Endodermal cell (in vitro differentiated cells): ENCODE measurements at places on chromosomes 5 and 9.

- H3K4me1 ChIP-seq: no peaks in the 10 kb centered on the region
- H3K27ac ChIP-seq: no peak overlapping the region
- DNase-seq: no peak
- H3K36me3 ChIP-seq: no peaks in the 10 kb centered on the region
Measured at GRCh38 chr5:125326150-125326510, 579.7 kb upstream of the ZNF608 start.

- H3K4me1 ChIP-seq: peaks cover 3% of the 10 kb centered on the region
- no peaks in the 10 kb centered on the region for H3K36me3 ChIP-seq
- H3K27me3 ChIP-seq: no peaks in the 10 kb centered on the region
- H3K4me3 ChIP-seq: no peak overlapping the region
- no peak overlapping the region for H3K27ac ChIP-seq
Measured at GRCh38 chr5:147576646-147577535, 67.0 kb upstream of the DPYSL3 start.

GRCh38 chr5:175717837-175718236 lies 60.0 kb downstream of the HRH2 start:
- peak; percentile 30 for DNase-seq
- no peak overlapping the region for H3K27ac ChIP-seq
- H3K36me3 ChIP-seq: no peaks in the 10 kb centered on the region
- no peaks in the 10 kb centered on the region for H3K27me3 ChIP-seq

GRCh38 chr5:159398936-159399335 lies 68.6 kb upstream of the IL12B start:
- no peaks in the 10 kb centered on the region for H3K4me1 ChIP-seq
- H3K27me3 ChIP-seq: no peaks in the 10 kb centered on the region
- no peaks in the 10 kb centered on the region for H3K36me3 ChIP-seq
- DNase-seq: no peak
- H3K4me3 ChIP-seq: no peak overlapping the region
- H3K27ac ChIP-seq: no peak overlapping the region

GRCh38 chr9:19511694-19512093 lies 102.9 kb downstream of the ACER2 start:
- H3K27me3 ChIP-seq: no peaks in the 10 kb centered on the region
- DNase-seq: no peak
- no peak overlapping the region for H3K4me3 ChIP-seq
- H3K4me1 ChIP-seq: no peaks in the 10 kb centered on the region
- no peak overlapping the region for H3K27ac ChIP-seq

DNA sequence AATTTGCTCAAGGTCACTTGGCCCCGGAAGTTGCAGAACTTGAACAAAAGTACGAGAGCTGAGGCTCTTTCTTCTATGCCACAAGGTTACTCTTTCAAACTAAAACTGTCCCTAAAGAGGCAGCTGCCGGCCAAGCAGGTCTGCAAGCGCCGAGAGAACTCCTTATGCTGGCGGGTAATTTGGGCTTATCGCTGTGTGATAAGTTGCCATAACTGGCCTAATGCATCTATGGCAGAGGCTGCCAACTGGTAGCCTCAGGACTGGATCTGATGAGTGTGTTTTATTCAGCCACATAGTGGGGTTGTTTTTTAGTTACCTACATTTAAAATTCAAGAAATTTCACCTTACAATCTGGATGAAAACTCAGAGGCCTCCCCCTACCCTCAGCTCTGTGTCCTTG lies 68.1 kb upstream of the SPOCK1 start:
- no peaks in the 10 kb centered on the region for H3K36me3 ChIP-seq
- no peaks in the 10 kb centered on the region for H3K4me1 ChIP-seq
- no peak overlapping the region for H3K27ac ChIP-seq
- H3K27me3 ChIP-seq: no peaks in the 10 kb centered on the region
- no peak overlapping the region for H3K4me3 ChIP-seq

DNA sequence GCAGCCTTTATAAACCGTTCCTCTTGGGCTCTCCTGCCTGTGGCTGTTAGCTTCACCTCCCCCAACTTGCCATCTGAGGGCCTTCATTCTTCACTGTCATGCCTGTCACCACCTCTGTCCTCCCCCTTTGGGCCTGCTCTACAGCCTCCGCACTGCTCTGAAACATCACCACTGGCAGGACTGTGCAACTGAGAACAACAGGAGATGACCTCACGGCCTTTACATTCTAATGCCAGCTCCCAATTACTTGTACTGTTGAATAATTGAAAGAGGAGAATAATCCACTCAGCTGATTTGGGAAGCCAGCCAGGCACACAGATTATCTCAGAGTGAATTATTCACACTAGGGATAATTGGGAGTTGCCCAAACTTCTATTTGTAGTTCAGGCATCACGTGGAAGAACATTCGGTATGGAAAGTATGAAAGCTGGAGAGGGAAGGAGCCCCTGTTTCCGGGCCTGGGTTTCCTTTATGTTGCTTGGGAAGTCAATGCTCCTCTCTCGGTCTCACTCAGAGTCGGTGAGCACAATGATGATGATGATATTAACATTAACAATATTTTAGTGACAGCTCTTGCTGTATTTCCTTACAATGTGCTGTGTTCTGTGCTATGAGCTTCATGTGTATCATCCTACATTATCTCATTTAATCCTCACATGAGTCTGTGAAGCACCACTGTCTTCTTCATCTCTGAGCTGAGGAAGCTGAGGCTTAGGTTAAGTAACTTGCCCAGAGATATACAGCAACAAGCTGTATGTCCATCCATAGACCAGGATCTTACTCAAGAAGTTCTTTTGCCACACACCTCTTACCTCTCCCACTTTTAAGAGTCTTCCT lies 99.3 kb upstream of the LRRTM2 start:
- H3K27ac ChIP-seq: peak overlapping the region; percentile 12
- peaks cover 11% of the 10 kb centered on the region for H3K4me1 ChIP-seq
- no peaks in the 10 kb centered on the region for H3K27me3 ChIP-seq

GRCh38 chr5:72368271-72368670 lies 48.1 kb downstream of the PTCD2 start:
- H3K36me3 ChIP-seq: no peaks in the 10 kb centered on the region
- no peaks in the 10 kb centered on the region for H3K4me1 ChIP-seq

GRCh38 chr5:80125022-80125961 lies 90.1 kb downstream of the THBS4 start:
- no peaks in the 10 kb centered on the region for H3K4me1 ChIP-seq
- no peaks in the 10 kb centered on the region for H3K36me3 ChIP-seq
